ENCODE measurements at places on chromosomes 3 and 15. TPM values are rescaled to one million over a fixed set of nuclear protein-coding genes. Genes with fewer than 3 reads are reported as not detected.

Gene PLSCR2
- polyA plus RNA-seq, result not detected

Gene GOLGA8T
- 2.1 TPM for polyA plus RNA-seq

Gene FBXW12
- polyA plus RNA-seq, result not detected

Gene ADGRG7
- polyA plus RNA-seq, result not detected
